Brain pericyte (primary cell): ENCODE measurements at places on chromosomes 12 and 14.

DNA sequence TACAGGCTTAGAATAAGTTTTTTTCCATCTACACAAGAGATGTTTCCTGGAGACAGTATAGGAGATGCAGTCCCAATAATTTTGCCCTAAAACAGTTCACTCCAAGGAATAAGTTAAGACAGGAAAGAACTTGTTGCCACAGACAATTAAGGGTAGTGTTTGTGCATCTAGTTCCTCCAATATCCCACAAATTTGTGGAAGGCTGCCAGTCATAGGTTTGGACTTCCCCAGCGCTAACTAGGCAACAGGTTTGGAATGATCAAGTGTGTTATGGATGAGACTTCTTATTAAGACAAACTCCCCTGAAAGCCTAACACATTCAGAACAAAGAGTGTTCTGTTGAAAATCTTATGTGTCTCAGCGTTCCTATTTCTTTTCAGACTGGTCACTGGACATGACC is 611.0 kb downstream of the CCER1 start:
- no peak for DNase-seq

DNA sequence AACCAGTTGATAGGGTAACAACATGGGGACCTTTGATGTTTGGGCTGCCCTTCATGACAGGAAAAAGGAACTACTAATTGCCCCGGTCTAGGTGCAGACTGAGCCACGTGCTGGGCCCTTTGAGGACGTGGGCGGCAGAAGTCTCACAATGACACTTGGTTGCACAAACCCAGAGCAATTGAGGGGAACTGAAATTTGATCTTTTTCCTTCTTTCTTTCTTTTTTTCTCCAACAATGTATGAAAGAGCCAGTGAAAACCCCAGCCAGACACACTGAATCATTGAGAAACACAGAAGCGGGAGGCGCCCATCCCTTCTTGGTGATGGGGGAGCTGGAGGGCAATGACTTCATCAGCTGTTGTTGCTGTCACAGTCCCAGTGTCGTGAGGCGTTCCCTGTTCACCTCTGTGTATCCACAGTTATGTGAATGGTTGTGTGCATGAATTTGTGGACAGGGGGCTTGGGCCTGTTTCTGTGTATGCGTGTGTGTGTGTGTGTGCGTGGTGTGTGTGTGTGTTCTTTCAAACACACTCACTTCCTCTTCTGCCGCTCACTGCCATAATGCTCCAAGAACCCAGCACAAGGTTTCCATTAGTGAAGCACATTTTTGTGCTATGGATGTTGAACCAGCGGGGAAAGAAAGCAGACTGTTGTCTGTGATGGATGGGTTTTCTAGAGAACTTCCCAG is 137.5 kb upstream of the CCND2 start:
- DNase-seq: no peak

DNA sequence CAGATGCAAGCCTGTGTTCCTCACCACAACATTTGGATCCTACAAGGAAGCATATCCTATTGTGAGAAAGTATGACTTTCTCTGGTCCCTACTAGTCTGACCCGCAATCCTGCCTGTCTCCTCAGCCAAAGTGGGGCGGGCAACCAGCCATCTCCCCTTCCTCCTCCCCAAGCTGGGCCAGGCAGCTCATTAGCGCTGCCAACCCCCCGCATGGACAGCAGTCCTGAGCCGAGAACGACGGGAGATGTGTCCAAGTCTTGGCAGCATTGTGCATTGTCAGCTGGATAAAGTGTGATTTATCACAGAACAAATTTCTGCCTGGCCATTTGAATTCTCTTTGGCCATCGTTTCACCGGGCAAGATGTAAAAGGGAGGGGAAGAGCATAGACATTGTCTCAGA is 139.4 kb downstream of the SLC15A4 start:
- no peak for DNase-seq

DNA sequence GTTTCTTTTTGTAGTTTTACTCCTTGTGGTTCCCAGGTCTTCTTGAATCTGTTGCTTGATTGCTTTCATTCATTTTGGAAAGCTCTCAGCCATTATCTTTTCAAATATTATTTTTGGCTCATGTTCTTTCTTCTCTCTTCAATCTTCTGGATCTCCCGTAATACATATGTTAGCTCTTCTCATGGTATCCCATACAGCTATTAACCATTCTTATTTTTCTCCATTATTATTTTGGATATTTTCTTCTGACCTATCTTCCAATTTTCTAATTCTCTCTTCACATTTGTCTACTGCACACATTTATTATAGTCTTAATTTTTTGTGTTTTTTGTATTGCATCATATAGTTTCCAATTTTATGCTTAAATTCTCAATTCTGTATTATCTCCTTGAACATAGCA is 123.9 kb upstream of the ARID2 start:
- no peak for DNase-seq

DNA sequence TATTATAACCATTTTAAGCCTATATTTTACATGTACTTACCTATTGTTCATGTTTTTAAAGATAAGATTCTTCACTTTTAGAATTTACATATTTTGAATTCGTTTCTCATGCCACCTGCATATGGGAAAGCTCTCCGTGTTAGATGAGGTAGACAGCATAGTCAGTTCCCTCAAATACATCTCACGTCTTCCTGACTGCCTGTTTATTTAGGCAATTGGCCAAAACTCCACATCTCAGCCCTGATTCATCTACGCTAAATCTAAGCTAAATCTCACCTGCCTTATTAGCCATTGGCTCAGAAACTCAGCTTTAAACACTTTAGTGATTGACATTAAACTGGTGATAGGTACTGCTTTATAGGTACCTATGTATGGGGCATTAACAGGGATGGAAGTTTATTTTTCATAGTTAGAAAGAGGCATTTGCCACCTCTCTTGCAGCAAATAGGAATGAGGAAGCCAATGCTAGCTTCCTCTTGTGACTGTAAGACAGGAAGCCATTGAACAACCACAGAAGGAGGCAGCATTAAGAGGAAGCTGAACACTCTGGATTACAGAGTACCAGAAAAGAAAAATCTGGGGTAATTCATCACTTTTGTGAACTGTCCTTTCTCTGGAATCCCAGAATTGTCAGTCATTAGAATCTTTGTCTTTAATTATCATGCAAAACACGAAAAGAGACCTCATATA is 111.9 kb downstream of the LRFN5 start:
- no peak for DNase-seq

DNA sequence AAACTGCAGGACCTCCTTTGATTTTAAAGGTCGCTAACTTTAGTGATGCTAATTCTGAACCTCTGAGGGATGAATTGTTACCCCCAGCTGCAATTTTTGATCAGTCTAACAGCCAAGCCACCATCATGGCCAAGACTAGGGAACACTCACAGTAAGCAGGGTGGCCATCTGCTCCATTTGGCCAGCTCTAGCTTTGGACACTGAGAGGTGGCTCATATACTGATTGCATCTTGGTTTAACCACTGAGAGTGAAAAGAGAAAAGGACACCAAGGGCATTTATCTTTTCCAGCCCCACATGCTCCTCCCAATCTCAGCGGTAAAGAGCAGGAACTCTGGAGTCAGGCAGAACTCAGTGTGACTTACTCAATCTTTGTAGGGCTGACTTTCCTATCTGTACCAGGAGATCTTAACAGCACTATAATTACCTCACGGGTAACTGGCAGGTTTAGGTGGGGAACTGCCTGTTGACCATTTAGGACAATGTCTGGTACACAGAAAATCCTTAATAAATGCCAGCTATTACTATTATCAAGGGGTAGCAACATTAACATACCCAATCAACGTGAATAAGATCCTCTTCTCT is 6.2 kb downstream of the LPCAT3 start:
- no peak for DNase-seq

GRCh38 chr14:40394634-40395340 is 962.6 kb upstream of the FBXO33 start:
- DNase-seq: no peak

- DNase-seq: no peak
Observed at GRCh38 chr14:68282479-68283377, 463.1 kb downstream of the RAD51B start.

DNA sequence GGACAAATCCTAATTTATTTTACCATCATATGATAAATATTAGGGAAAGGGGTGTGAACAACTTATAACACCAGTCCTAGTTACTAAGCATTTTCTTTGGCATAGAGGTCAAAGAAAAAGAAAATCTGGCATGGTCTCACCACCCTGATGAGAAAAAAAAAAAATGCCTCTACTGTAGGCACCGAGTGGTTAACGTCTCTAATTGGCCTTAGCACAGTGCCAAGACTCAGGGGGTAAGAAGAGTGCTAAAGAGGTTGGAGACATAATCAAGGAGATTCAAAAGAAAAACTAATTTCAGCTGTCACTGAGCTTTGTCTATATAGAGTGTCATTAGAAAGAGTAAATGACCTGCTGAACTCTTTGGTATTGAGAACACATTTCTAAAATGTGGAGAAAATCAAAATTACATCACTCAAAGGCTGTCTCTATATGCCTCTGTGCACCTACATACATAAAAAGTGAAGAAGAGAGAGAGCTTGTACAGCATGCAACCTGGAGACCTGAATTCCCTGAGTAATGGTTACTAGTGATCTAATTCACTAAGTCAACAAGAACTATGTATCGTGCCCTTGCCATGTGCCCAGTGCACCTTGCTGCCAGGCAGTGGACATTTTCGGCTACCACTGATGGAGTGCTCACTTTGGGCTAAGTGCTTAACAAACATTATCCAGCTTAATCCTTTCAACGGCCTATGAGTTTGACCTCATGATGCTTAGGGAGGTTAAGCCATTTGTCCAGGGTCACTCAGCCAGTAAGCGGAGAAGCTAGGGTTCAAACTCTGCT is 113.8 kb upstream of the G2E3 start:
- DNase-seq: no peak

GRCh38 chr12:112022241-112023016 is 9.2 kb downstream of the ERP29 start:
- no peak for DNase-seq

GRCh38 chr12:46770501-46771183 is 55.2 kb downstream of the SLC38A4 start:
- DNase-seq: no peak

GRCh38 chr12:42322567-42322966 is 3.3 kb downstream of the ZCRB1 start:
- no peak for DNase-seq

DNA sequence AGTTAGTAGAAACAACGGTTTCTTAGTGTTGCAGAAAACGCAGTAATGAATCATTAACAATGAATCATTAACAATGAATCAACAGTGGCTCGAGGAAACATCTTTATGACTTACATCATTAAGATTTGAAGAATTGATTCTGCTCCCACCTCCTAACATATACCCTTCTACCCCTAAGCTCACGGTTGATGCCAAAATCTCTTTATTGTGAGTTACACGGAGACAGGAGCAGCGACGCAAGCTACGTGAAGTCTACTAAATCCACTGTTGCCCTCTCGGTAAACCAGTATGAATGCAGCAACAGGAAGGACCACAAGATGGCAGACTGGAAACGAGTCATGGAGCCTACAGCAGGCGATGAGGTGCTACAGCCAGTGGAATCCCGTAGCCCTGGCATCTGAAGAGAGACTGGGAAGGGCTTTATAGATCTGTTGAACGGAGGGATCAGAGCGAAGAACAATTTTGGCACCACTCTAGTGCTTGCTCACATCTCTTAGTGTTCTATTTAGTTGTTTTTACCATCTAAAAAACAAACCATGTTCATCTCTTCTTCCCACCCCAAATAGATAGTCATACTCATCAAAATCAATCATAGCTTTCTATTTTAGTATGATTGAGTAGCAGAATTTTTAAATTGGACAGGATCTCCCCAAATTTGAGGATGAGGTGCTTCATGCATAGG is 332.7 kb downstream of the DUSP6 start:
- DNase-seq: peak; percentile 57

- no peak for DNase-seq
Observed at GRCh38 chr12:45730084-45730347, 510 bp downstream of the ARID2 start.

DNA sequence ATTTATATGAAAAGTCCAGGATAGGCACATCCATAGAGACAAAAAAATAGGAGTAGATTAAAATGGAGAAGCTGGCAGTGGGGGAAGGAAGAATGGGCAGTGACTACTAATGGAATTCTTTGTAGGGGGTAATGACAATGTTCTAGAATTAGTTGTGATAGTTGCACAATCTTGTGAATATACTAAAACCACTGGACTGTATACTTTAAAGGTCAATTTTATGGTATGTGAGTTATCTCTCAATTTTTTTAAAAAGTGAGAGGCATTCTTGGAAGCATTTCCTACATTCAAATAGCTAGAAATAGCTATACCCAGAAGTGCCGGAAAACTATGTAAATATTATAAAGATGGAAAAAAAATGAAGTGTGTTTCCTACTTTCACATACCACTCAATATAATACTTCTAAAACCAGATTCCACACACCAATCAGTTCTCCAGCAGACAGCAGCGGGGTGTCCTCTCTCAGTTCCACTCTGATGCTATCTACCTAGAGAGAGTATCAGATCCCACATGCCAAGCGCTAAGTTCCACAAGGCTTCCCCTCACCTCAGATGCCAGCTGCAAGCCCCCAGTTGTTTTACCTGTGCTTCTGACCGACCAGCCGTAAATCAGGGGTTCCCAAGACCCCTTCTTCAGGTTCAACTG is 41.7 kb upstream of the NID2 start:
- no peak for DNase-seq

DNA sequence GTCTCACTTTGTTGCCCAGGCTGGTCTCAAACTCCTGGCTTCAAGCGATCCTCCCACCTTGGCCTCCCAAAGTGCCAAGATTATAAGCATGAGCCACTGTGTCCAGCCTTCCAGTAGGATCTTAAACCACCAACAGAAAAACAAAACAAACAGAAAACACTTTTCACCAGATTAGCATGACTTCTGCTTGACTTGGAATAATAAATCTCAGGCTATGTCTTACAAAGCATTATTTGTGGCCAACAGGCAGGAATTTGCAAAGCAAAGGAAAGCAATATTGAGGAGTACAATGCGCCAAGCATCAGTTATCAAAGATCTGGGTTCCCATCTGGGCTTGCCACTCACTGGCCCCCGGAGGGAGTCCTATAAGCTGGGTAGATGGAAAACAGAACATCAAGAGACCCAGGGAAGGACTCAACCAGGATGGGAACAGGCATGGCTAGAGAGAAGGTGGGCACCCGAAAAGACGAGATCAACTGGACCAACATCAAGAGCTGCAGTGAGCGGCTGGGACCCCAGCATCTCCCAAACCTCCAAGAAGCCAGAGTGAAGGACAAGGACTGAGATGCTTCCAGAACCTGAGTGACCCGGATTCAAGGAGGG is 101.2 kb downstream of the TMEM30B start:
- DNase-seq: no peak

- DNase-seq: no peak
Observed at GRCh38 chr12:55659486-55660385, 23.0 kb downstream of the OR10P1 start.

DNA sequence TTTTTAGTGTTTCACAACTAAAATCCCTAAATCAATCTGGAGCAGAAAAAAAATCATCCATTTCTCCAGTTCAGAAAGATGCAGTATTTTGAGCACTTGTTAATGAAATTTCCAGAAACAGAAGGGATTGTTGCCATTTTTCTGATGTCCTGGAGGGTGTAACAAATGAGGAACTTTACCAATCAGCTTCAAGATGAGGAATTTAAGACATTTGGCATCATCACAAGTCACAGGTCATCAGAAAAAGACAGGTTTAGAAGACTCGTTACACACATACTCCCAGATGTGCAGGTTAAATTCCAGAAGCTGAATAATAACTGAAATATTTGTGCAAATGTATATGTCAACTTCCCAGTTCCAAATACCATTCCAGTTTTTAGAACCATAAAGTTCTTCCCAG is 482 bp upstream of the PSMC1 start:
- DNase-seq: no peak
